ENCODE measurements at places on chromosomes 2 and 18.

DNA sequence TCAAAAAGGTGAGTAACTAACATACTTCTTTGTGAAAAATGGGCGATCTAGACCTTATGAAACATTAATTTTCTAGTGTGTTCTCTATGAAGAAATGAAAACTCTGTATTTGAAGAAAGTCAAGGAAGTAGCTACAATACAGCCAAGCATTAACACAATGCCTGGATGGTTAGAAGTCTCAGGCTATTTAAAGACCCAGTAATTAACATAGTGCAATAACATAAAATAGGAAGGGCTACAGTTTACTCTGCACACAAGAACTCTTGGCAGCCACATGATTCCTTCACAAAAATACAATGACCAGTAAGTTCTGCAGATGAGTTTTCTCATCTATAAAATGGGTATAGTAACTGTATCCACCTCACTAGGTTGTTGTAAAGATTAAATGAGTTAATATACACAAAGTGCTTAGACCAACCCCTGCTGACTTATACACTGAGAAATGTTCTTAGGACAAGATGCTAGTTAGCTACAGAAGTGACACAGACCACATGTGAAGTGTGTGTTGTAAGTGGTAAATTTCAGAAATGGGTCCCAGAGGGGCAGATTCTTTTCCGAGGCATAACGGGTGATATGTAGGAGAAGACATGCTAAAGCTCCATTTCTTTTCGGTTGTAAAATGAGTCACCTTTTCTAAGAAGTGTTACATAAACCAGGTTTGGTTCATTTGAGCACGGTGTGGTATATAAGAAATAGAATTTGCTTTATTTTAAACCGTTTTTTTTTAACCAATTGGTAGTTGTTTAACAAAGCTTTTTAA, 61.8 kb downstream of the CXCR4 start:
- no peak for DNase-seq

DNA sequence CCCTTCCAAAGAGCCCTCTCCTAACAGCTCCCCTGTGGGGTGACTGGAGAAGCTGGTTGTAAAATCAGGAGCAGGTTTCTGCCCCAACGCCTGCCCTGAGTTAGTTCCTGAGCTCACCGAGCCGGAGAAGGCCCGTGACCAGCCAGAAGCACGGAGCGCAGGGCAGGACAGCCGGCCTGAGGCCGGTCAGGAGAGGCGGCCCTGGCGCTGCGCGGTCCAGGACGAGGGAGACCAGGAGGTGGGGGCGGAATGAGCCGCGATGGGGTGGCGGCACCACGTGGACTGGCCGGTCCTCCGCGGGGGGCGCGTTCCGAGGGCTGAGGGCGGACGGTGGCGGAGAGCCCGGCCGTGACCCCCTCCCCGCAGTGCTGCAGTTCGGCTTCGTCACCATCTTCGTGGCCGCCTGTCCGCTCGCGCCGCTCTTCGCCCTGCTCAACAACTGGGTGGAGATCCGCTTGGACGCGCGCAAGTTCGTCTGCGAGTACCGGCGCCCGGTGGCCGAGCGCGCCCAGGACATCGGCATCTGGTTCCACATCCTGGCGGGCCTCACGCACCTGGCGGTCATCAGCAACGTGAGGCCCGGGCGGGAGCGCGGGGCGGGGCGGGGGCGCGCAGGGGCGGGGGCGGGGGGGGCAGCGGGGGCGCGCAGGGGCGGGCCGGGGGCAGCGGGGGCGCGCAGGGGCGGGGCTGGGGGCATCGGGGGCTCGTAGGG, 29.0 kb downstream of the ANO7 start:
- DNase-seq = peak; percentile 33

GRCh38 chr2:47767880-47768609, 14.9 kb upstream of the MSH6 start:
- peak; percentile 50 for DNase-seq

DNA sequence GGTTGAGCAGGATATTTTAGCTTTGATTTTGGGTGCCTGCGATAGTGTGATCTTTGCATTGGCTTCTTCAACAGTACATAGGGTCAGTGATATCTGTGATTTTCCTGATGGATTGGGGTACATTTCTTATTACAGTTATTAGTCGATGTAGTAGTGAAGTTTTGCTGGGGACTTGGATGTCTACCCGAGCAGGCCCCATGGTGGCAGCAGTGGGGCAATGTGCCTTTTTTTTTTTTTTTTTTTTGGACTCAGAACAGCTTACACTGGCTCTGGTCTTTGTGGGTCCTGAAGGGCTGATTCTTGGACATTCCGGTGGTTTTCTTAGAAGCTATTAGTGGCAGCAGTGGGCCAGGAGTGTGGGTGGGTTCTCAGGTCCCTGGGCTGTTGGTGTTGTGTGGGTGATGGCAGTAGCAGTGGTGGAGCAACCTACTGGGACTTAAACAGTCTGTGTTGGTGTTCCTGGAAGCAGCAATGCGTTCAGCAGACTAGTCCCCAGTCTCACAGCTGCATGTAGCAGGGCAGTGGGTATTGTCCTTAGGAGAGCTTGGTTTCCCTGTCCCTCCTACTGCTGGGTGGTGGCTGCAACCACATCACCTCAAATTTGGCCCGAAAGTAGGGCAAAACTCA, 53.7 kb upstream of the SLC4A10 start:
- DNase-seq = no peak

GRCh38 chr2:176091329-176092258, 927 bp upstream of the HOXD13 start:
- DNase-seq = no peak

DNA sequence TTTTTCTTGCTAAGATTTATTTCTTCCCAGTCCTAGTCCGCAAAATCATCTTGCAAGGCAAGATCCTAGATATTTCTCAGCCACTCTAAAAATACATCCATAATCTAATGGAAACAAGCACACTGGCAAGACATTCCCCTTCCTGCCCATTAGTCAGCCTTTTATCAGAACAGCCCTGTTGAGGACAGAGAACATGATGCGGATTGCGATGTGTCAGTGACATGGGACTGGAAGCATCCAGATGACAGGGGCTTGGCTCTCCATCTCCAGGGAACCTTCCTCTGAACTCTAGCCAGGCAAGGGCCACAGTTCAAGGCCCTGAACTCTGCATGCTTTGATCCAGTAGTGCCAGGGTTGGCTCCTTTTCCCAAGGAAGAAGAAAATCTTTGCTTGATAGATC, 70.0 kb downstream of the VSNL1 start:
- DNase-seq = no peak

DNA sequence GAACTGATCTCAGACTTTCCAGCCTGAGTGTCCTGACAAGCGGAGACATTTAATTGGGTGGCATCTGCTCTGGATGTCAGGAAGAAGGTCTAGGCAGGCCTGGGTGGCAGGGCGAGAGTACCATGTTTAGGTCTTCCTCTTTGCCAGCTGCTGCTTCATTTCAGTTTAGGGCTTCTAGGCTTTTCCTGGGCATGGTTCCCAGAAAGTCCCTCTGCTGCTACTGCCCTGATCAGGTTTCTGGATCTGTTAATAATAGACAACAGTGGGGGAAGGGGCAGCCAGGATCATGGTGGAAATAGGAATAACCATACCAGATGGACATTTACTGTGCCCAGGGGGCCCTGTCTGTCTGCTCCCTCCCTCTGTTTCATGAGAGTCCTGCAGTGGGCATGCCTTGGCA, 2.3 kb upstream of the PLCD4 start:
- DNase-seq = no peak

DNA sequence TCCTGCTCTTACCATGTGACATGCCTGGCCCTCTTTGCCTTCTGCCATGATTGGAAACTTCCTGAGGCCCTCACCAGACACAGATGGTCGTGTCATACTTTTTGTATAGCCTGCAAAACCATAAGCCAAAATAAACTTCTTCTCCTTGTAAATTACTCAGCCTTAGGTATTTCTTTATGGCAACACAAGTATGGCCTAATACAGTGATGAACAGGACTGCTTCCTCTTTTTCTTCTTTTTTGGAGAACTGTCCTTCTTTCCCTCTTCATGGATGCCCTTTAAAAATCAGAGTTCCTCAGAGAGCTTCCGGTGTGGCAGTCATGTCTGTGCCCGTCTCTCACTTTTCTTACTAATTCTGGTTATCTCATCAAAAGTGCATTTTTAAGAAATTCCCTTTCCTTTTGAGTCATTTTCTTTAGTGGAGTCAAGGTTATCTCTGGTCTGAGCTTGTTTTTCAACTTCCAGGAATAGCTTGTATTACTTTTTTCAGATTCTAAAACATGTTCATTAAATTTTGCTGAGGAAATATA, 9.2 kb upstream of the IL1A start:
- DNase-seq = peak; percentile 31

- DNase-seq = no peak
Observed at GRCh38 chr2:71536226-71536671, 82.9 kb downstream of the DYSF start.

DNA sequence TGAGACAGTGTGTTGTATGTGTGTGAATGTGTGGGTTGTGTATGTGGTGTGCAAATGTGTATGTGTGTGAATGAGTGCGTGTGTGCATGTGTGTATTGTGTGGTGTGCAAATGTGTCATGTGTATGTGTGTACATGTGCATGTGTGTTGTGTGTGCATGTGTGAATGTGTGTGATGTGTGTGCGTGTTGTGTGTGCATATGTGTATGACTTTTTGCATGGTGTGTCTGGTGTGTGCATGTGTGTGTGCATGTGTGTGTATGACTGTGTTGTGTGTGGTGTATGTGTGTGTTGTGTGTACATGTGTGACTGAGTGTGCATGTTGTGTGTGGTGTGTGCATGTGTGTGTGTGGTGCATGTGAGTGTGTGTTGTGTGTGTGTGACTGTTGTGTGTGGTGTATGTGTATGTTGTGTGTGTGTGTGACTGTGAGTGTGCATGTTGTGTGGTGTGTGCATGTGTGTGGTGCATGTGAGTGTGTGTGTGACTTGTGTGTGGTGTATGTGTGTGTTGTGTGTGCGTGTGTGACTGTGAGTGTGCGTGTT, 268.3 kb downstream of the DCDC2C start:
- no peak for DNase-seq

DNA sequence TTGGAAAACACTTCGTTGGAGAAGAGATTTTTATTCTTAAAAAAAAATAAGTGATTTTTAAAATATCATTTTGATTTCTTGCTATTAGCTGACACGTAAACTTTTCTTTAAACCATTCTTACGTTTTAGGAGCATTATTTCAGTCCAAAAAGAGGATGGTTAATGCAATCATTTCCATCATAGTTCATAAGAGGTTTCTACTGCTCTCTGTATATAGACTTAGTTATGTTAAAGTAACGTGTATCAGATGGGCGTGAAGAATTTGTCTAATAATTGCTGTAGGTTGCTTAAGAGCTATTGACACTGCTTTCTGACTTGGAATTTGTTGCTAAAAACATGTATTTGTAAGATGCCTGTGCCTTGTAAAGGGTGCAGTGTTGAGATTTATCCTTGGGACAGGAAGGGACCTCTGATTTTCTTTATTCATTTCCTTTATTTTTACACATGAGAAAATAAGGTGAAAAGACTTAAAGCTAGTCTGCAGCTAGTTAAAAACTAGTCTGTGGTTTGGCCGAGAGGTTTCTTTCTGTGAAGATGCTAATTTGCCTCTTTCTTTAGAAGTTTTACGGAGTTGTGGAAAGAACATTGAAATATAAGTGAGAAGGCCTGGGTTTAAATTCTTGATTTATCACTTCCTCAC, 2.9 kb downstream of the ANKRD12 start:
- DNase-seq = no peak

GRCh38 chr2:24887307-24887874, 32.6 kb downstream of the ADCY3 start:
- DNase-seq = no peak

DNA sequence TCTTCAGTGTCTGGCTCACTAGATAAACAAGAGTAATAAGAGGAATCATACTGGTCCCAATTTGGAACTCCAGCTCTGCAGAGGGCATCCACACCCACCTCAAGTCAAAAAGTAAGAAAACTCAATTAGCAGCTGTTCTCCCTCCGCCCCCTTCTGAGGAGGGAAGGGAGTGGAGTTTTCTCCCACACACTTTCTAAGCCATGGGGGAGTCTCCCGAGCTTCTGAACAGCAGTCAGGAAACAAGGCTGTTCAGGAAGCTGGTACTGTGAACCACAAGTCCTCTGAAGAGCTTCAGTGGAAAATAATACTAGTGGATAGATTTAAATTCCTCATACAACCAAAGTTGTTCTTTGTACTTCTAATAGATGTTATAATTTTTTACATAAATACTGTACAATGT, 32.9 kb upstream of the SPTBN1 start:
- no peak for DNase-seq

GRCh38 chr2:135510577-135510976, 20.4 kb downstream of the ZRANB3 start:
- DNase-seq = no peak

DNA sequence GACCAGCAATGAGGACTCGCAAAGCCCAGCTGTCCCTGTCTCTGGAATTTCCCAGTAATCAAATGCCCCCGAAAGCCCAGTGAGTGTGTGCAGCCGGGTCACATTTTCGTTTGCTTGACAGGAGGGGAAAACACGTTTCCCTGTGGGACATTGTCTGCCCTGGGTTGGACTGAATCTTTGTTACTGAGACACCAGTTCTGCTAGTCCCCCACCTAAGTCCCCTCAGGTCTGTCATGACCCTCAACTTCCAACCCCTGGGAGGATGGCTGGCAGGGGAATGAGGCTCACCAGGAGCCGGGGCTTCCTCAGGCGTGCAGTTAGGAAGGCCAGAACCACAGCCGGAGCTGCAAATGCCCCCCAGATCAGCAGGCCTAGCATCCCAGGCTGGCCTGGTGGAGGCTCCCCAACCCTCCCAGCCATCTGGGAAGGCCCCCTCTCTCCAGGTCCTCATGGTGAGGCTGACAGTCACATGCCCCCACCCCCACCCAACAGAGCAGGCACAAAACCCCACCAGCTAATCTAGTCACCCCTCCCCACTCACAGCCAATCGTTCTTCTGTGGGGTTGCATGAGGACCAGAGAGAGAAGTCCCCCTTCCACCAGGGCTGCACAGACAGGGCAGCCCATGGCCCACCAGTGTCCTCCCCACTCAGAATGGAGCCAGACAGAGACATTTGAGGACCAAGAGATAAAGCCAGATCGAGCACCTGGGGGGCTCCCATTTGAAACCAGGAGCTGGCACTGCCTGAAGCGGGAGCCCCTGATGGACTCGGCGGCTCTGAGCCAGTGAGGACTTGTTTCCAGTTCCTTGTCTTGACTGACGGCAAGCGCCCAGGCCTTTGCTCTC, 33.6 kb downstream of the CYP26B1 start:
- no peak for DNase-seq

DNA sequence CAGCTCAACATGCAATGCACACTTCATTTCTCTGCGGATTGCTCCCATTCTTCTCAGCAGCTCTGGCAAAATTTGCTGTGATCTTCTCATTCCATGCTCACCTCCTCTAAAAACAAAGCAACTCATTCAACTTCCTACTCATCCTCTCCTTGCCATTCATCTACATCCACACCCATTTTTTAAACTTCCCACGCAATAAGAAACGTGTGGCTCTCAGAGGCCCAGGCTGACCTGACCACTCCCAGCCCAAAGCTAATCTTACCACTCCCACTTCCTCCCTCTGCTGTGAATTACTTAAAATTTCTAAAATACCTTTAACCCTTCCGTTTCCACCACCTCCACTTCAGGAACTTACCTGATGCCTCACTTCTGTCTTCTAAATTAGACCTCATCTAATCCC, 15.2 kb downstream of the ABCB11 start:
- DNase-seq = no peak

DNA sequence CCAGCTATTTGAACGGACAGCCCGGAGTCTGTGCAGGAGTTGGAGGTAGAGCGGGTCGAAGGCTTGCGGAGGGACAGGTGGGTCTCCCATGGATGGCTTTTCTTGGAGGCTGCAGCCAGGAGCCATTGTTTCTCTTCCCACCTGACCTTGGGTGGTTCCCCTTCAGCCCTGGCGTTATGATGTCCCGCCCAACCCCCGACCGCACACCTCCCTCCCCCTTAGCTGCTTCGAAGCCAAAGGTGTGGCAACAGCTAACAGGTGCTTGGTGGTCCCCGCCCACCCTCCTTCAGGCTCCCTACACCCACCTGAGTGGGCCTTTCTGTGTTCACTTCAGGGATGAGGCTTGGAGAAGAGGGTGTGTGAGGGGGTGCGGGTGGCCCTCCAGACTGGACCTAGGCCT, 62.7 kb downstream of the HPCAL1 start:
- DNase-seq = no peak
